EH (cell line): ENCODE measurements at places on chromosomes 1 and 21.

- DNase-seq, result peak; percentile 74
These were observed 14.4 kb upstream of the ZFYVE9 start for GRCh38 chr1:52127181-52128180.

DNA sequence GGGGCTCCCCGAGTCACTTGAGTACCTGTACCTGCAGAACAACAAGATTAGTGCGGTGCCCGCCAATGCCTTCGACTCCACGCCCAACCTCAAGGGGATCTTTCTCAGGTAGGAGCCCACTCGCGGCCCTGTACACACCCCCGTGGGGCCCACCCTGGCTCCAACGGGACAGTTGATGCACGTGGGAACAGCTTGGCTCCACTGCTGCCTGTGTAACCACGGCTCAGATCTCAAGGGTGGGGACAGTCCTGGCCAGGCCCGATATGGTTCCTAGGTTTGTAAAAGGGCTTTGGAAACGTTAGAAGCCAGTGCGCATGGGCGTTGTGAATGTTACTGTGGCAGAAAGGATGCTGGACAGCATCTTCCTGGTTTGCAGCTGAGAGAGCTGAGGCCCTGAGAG is 18.8 kb downstream of the PODN start:
- DNase-seq, result no peak

- DNase-seq, result no peak
These were observed 216.9 kb upstream of the TMPRSS15 start for GRCh38 chr21:18620436-18620835.

DNA sequence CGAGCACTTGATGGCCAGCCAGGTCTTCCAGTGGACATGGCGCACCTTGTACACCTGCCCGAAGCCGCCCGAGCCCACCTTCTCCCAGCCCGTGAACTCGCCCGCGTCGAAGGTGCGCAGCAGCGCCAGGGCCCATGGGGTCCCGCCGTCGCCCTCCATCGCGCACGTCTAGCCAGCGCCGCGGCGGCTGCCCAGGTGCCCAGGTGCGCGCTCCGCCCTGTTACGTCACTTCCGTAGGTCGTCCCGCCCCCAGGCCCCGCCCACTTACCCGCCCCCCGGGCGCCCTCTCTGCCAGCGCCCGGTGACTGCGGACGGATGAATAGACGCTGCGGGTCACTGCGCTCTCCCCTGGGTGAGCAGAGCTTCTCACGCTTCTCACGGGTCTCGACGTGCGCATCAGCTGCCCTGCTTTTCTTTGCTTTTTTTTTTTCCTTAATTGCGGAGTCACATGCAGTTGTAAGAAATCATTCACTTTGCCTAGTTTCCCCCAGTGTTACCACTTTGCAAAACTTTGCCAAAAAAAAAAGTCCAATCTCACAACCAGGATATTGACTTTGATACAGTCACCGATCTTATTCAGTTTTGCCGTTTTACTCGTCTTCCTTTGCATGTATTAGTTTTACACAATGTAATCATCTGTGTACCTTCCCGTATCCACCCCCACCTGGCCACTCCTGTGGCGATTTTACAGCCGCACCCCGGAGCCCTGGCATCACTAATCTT is at the start of gene RIPK4:
RIPK4 (minus strand) TSS at position 170 of the 723 bp plus-strand sequence; CDS start at position 159, 11 bp downstream.
- DNase-seq, result peak; percentile 65

- DNase-seq, result no peak
These were observed 138.8 kb upstream of the USP24 start for GRCh38 chr1:55353707-55354620.

GRCh38 chr1:110477967-110478640 is 27.2 kb downstream of the PROK1 start:
- DNase-seq, result no peak

GRCh38 chr1:28062806-28063205 is 25.6 kb downstream of the EYA3 start:
- DNase-seq, result peak; percentile 26

GRCh38 chr1:239218301-239218700 is 168.1 kb upstream of the CHRM3 start:
- no peak for DNase-seq

DNA sequence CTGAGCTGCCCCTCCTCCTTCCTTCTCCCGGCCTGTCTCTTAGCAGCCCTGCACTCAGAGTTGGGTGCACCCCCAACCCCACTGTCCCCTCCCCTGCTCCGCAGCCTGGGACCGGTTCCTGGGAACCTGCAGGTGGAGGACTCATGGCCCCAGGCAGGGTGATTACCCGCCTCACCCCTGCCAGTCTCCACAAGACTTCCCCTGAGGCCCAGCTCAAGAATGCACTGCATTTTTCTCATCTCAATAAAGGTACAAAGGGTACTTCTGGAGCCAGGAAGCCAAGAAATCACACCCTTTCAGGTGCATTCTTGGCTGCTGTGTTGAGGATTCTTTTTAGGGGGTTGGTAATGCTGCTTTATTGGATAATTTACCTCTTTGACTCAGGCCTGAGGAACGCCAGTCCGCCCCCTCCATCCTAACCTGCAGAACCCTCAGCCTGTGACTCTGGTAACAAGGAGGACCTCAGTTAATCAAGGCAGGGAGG is 126.3 kb upstream of the TMPRSS2 start:
- DNase-seq, result no peak

DNA sequence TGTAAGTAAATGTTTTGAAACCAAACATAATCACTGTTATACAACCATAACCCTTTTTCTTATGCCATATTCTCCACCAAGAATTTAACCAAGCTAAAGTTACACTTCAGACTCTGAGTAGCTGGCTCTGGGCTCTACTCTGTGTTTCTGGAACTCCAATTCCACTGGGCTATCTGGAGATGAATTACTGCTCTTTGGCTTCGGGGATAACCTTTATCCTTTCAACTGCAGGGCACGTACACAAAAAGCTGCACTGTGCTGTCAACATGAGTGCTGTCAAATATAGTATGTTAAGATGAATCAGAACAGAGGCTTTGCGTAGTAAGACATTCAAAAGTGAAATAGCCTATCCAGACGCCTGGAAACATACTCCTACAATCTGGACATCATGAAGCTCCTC is 500.6 kb downstream of the LTN1 start:
- DNase-seq, result no peak
